T47D (cell line): ENCODE measurements at places on chromosomes 13 and 19.

DNA sequence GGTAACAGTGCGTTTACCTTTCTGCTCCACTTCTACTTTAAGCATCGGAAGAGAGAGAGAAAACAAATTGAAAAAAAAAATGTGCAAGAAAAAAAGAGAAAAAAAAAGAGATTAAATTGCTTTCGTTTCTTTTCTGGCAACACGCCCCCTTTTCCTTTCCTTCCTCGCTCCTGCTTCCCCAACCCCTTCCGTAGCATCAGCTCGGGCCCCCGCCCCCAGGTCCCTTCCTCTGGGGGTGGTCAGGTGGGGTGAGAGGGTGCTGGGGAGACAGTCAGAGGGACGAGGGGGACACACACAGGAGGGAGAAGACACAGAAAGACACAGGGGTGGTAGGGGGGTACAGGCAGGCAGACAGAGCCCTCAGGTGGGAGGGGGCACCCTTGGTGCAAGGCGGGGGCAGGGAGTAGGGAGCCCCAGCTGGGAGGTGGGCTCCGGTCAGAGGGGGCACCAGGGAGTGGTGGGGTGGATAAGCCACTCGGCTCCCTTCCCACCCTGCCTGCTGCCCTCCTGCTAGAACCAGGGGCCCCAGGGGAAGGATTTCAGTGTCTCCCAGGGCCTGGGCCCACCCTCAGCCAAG, 30.7 kb upstream of the ASF1B start:
- no peak for DNase-seq

DNA sequence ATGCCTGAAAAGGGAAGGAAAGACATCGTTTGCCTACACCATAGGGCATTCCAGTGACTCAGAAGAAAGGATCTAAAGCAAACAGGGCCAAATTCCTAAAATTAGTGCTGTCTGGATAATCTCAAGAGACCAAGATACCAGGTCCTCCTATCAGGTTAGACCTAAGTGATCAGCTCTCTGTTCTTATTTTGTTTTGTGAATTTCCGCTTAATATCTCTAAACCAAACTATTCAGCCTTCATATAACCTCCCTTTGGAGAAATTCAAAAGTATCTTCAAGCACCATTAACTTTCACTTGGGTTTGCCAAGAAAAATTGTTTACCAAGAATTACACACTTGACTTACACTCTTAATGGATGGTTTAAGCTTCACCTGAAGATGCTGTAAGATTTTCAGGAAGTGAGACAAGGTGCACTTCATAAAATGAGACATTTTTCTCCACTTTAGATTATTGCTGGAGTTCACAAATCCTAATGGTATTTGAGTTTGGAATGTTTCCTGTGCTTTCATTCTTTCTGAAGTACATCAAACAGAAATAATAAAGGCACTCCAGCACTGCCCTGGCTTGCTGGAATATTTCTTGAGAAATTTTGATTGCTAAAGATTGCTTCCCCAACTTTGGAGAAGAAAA, 376.1 kb downstream of the LMO7 start:
- DNase-seq, result no peak

- peak; percentile 6 for DNase-seq
Measured at GRCh38 chr13:85266331-85266730, 532.9 kb downstream of the SLITRK6 start.

DNA sequence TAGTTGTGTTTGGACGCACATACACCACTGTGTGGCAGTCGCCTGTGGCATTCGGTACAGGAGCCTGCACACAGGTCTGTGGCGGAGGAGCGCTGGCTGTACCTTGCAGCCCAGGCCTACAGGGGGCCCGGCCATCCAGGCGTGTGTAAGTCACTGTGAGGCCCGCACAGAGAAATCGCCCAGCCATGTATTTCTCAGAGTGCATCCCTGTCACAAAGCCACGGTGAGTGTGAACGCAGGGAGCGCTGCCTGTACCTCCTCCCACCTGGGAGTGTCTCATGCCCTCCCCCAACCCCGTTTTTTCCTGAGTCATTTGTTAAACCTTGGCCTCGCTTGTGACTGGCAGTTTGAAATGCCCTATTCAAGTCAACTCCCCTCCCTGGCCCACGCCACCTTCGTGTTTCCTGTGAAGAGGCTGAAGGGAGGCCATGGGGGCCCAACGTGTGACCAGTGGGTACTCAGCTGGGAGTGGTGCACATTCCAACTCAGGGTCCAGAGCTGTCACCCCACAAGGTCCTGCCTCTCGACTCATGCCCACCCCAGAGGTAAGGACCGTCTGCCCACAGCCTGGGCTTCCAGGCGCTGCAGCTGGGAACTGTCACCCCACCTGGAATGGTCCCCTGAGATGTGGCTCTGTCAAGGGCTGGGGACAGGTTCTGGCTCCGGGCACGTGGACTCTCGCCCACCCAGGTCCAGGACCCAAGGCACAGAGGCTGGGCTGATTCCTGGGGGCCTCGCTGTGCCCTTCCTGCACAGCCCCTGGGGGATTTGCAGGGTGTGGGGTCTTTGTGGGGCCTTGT, 11.6 kb upstream of the RASA3 start:
- DNase-seq, result peak; percentile 59

GRCh38 chr13:94129490-94129894, 350.0 kb downstream of the DCT start:
- DNase-seq, result no peak

DNA sequence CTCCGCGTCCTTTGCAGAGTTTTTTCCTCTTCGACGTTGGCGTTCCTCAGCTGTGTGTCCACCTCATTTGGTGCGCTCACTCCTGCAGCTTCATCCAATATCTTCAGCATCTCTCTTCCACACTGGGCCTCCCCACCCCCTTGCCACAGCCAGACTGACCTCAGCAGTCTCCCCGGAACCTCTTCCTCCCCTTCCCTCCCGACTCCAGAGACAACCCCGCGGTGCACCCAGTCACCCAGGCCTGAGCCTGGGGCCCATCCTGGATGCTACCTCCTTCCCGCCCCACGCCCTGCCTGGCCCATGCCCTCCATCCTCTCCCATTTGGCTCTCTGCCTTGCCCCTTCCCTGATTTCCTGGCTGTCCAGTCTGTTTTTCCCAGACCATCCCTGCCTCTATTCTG, 8.1 kb upstream of the C5AR2 start:
- DNase-seq, result no peak

DNA sequence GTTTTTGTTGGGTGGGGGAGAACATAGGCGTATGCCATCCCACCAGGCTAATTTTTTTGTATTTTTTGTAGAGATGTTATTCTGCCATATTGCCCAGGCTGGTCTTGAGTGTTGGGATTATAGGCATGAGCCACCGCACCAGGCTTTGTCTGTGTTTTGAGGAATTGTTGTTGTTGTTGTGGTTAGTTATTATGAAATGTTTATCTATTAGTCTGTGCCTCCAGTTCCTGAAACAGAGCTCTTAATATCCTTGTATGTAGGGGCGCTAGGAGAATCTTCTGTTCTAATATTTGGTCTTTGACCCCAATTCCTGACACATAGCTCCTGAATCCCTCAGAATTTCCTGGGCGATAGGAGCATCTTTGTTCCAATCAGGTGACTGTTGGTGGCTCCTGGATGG, 5.6 kb upstream of the LATS2 start:
- no peak for DNase-seq

DNA sequence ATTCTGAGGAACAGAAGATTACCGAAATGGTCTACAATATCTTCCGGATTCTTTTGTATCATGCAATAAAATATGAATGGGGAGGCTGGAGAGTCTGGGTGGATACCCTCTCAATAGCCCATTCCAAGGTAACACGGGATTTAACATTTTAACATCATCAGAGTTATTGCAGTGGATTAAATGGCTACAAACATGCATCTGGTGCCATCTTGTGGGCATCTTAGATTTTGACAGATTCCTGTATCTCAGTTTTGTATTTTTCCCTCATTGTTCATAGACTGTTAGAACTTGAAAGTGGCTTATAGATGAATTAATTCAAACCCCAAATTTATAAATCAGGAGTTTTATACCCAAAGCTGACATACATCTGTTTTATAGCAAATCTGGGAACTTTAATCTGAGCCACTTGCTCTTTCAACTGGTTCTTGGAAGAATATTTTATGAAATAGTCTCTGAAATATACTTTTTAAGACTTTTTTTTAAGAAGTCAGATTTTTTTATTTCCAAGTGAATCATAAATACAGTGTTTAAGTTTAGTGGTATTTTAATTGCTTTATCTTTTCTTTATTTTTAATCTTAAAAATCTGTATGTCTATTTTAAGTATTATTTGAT, 215.2 kb downstream of the NBEA start:
- peak; percentile 4 for DNase-seq

GRCh38 chr19:10544242-10544752, 593 bp downstream of the ATG4D start:
- DNase-seq, result no peak

- peak; percentile 69 for DNase-seq
Measured at GRCh38 chr19:5805462-5806132, 730 bp downstream of the NRTN start.

GRCh38 chr13:88919970-88920628, 1248.9 kb downstream of the SLITRK5 start:
- no peak for DNase-seq

DNA sequence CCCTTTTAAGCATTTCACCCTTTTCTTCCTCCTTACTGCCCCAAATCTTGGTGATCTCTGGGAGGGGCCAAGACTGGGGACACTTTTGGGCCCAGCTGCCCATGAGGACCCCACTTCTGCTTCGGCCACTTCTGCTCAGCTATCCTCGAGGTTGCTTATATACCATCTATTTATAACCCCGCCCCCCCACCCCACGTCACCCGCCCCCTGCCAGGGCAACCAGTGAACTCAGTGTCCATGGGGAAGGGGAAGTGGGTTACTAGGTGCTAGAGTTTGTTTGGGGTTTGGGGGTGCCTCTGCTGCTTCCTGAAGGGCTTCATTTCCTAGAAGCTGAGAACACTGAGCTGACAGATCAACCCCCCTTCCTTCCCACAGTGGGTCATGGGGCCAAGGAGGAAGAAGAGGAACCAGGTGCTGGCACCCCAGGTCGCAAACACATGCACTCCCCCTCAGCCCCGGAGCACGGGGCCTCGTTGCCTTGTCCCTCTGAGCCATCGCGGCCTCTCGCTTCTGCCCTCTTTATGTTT, 6.1 kb upstream of the ADGRE5 start:
- no peak for DNase-seq

GRCh38 chr19:43481701-43482100, 16.3 kb upstream of the LYPD3 start:
- no peak for DNase-seq

DNA sequence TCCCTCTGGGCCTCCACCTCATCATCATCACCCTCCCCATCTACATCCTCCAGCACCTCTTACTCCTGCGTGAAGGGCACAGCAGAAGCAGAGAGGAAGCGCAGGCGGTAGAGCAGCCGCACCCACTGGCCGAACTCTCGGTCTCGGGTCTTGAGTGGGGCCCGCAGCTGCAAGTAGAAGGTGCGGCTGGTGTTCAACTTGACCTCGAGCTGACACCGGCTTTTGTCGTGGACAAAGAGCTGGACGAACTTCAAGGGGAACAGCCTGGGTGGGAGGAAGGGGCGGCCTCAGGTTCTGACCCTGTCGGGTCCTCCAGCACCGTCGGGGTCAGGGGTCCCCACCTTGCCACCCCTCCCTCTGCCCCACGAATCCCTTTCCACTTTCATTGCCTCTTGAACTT, 8.7 kb upstream of the EMC10 start:
- DNase-seq, result no peak

DNA sequence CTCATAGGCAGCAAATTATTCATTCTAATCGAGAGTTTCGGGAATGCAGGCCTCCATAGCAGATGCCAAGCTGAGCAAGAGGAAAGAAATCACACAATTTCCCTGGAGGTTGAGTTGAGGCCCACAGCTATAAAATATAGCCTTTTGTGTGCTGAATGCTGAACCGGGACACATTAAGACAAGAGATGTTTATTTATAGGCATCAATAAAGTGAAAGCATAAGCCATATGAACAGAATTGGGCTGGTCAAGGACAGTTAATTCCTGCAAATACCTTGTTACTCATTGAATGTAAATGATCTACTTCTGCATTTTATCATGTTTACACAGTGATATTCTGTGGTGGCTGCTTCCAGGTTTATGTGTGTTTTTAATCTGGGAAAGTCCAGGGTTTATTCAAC, 461.7 kb downstream of the KLF12 start:
- DNase-seq, result no peak
